ENCODE measurements at places on chromosomes 6 and 20.

- H3K27me3 ChIP-seq = no peaks in the 10 kb centered on the region
- no peak overlapping the region for H3K4me3 ChIP-seq
- no peak for DNase-seq
- no peaks in the 10 kb centered on the region for H3K36me3 ChIP-seq
- H3K27ac ChIP-seq = no peak overlapping the region
- no peaks in the 10 kb centered on the region for H3K4me1 ChIP-seq
Observed at GRCh38 chr6:128899341-128900050, 16.6 kb downstream of the LAMA2 start.

DNA sequence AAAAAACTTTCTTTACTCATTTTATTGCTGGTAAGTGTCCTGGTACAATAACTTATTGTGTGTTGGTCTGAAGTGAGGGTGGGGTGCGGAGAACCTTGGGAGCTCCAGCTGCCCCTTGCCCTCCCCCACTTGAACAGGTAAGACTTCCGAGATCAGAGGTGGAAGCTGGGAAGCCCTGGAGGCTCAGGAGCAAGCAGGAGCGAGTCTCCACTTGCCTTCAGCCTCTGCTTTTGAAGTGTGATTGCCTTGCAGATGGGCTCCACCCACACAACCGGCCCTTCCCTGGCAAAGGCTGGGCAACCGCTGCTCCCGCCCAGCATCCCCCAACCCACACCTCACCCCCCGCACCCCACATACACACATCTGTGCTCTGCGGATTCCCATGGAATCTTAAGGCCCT, 179.6 kb downstream of the TFAP2C start:
- H3K36me3 ChIP-seq = no peaks in the 10 kb centered on the region
- H3K4me1 ChIP-seq = peaks cover 22% of the 10 kb centered on the region
- peaks cover 21% of the 10 kb centered on the region for H3K27me3 ChIP-seq
- H3K4me3 ChIP-seq = no peak overlapping the region
- DNase-seq = no peak
- H3K27ac ChIP-seq = no peak overlapping the region

- peaks cover 93% of the 10 kb centered on the region for H3K27me3 ChIP-seq
- peaks cover 9% of the 10 kb centered on the region for H3K4me1 ChIP-seq
- no peak within 1 kb of the TSS for H3K27ac ChIP-seq
- DNase-seq = peak; percentile 29
- peak within 1 kb of the TSS; percentile 72 for H3K4me3 ChIP-seq
Observed at GRCh38 chr6:83853178-83854000, at the start of gene RIPPLY2. TSS of gene RIPPLY2 (plus strand) at chr6:83853360. CDS start at chr6:83853417, 57 bp downstream.

DNA sequence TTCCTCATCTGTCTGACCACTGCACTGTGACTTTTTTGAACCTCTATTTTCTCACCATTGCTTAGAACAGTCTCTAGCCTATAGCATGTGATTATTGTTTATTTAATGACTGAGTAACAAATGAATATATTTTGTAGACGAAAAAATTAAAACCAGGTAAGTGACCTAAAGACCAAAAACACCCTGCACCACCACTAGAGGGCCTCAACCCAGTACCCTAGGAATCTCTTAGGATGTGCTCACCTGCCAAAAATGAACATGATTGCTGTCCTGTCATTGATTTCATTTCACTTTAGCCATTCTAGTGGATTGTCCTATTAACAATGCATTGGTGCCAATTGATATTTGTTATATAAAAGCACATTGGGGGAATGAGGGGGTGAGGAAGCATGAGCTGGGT, 199.1 kb downstream of the COL9A1 start:
- H3K4me3 ChIP-seq = no peak overlapping the region
- no peak for DNase-seq
- H3K36me3 ChIP-seq = no peaks in the 10 kb centered on the region
- no peaks in the 10 kb centered on the region for H3K27me3 ChIP-seq

GRCh38 chr20:36399147-36399968, 93.2 kb downstream of the DLGAP4 start:
- H3K36me3 ChIP-seq = peaks cover 2% of the 10 kb centered on the region
- peaks cover 7% of the 10 kb centered on the region for H3K4me1 ChIP-seq
- no peak overlapping the region for H3K4me3 ChIP-seq

DNA sequence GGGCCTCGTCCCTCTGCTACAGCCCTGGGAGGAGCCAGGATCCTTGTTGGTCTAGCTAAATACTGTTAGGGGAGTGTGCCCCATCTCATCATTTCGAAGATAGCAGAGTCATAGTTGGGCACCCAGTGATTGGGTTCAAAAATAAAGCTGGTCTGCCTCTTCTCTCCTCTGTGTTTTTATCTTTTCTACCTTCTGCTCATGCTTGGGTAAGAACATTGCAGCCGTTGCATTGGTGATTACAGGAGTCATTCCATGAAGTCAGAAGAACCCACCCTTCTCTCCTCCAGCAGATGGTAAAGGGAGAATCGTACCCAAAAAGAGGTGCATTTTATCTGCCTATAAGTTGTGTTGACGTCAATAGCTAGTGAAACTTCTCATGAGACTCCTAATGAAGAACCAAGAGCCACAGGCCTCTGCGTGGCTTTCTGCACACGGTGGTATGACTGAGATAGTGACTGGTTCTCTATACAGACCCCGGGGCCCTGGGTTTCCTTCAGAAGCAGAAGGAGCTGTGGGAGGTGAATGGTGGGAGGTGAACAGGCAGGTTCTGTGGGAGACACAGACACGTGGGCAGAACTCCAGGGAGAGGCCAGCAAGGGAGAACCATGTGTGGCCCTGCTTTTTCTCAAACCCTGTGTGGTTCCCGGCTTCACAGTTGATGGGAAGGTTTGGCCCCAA, 5.7 kb upstream of the FAM209A start:
- no peaks in the 10 kb centered on the region for H3K27me3 ChIP-seq
- H3K27ac ChIP-seq = no peak overlapping the region
- peaks cover 29% of the 10 kb centered on the region for H3K36me3 ChIP-seq
- no peak for DNase-seq
- H3K4me3 ChIP-seq = no peak overlapping the region
- no peaks in the 10 kb centered on the region for H3K4me1 ChIP-seq

DNA sequence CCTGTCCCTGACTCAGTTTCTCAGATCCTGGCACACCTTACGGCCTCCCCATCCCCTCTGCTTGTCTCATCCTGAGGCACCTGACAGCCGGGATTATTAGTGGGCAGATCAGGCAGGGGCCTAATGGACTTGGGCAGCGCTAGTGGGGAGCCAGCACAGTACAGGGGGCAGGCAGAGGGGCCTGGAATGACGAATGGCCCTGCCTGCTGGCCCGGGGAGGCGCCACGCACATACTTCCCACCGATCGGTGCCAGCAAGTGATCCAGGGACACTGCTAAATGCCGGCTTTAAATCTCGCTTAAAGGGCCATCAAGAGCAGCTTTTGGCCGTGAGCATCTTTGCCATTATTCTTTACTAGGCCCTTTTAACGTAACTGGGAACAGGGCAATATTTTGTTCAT, 188.4 kb downstream of the DHX35 start:
- no peak for DNase-seq
- H3K4me1 ChIP-seq = no peaks in the 10 kb centered on the region
- no peak overlapping the region for H3K4me3 ChIP-seq
- no peak overlapping the region for H3K27ac ChIP-seq
- H3K36me3 ChIP-seq = no peaks in the 10 kb centered on the region

DNA sequence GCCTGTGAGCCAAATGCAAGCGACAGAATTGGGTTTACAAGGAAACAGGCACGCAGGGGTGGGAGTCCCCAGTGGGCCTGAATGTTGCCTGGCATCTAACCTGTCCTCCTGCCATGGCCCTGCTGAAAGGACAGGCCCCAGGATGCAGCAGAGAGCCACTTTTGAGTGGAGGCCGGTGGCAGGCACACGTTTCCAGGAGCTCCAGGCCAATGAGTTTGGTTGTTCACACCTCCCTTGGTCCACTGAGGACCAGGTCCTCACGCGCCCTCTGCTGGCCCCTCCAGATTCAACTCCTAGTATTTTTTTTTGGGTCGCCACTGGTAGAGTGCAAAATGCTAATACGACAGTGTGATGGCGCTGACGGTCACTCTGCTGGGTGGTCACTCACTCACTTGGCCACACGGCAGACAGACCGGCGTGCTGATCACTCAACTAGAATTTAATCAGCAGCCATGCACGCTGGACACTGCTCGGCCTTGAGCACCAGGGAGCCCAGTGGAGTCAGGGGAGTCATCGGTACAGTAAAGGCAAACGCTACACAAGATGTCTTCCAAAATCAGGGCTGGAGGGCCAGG, 81.7 kb upstream of the NFATC2 start:
- no peak overlapping the region for H3K27ac ChIP-seq
- peaks cover 5% of the 10 kb centered on the region for H3K36me3 ChIP-seq
- DNase-seq = peak; percentile 82
- H3K4me1 ChIP-seq = peaks cover 14% of the 10 kb centered on the region

- no peaks in the 10 kb centered on the region for H3K27me3 ChIP-seq
- no peak for DNase-seq
- H3K36me3 ChIP-seq = no peaks in the 10 kb centered on the region
- no peak overlapping the region for H3K27ac ChIP-seq
- H3K4me1 ChIP-seq = no peaks in the 10 kb centered on the region
- no peak overlapping the region for H3K4me3 ChIP-seq
Observed at GRCh38 chr6:22530506-22530905, 38.9 kb upstream of the HDGFL1 start.

GRCh38 chr20:63402181-63402859, 41.2 kb upstream of the CHRNA4 start:
- H3K4me3 ChIP-seq = no peak overlapping the region
- no peak for DNase-seq
- no peak overlapping the region for H3K27ac ChIP-seq
- no peaks in the 10 kb centered on the region for H3K36me3 ChIP-seq

GRCh38 chr20:41304424-41305079, 13.0 kb downstream of the ZHX3 start:
- no peak overlapping the region for H3K27ac ChIP-seq
- H3K36me3 ChIP-seq = no peaks in the 10 kb centered on the region
- no peaks in the 10 kb centered on the region for H3K27me3 ChIP-seq
- peaks cover 9% of the 10 kb centered on the region for H3K4me1 ChIP-seq
- DNase-seq = no peak

DNA sequence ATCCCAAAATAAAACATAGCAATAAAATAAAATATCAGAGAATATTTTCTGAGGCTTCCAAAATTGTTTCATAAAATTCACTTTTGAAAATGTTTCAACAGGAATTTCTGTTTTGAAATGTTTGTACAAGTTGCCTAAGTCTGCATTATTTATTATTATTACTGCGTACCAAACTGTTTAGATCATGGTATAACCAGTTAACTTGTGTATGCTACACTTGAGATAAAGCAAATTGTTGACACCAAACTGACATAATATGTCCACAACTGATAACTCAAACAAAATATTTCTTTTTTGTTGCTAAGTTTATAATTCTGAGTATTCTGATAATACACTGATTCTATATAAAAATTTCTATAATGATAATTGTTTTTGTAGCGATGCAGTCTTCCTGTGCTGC, 531.8 kb upstream of the EYS start:
- H3K4me1 ChIP-seq = peaks cover 14% of the 10 kb centered on the region
- no peaks in the 10 kb centered on the region for H3K36me3 ChIP-seq
- H3K27me3 ChIP-seq = no peaks in the 10 kb centered on the region
- H3K4me3 ChIP-seq = no peak overlapping the region

DNA sequence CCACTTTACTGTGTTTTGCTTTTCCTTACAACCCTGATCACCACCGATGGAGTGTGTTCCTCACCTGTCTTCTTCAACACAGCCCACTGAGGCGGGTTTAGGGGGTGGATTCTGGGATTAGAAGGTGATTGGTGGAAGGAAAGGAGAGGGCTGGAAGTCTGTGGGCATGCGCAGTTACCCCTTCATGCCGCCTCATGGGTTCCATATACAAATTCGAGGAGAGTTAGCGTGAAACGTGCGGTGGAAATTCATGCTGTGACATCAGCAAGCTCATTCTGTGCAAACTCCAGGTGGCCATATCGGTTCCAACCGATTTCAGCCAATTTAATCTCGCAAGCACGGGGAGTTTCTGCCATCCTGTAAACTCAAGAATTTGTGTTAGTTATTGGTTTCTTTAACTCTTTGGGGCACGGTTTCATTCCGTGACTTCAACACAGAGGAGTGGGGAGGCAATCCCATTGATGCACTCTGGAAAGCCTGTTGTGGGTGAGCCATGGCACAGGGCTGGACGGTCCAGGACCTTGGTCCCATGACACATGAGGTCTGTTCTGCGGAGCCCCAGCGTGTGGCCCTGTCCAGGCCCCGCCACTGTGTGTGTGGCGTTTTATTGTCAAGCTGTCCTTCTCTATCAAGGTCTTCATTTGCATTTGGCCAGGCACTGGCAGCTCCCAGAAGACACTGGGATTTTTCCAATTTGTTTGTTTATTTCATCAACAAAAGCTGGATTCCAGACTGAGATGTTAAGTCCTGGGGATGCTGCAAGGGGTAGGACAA, 482.8 kb upstream of the SULF2 start:
- H3K4me3 ChIP-seq = no peak overlapping the region
- no peaks in the 10 kb centered on the region for H3K27me3 ChIP-seq
- peaks cover 3% of the 10 kb centered on the region for H3K4me1 ChIP-seq
- DNase-seq = no peak
- H3K36me3 ChIP-seq = no peaks in the 10 kb centered on the region

DNA sequence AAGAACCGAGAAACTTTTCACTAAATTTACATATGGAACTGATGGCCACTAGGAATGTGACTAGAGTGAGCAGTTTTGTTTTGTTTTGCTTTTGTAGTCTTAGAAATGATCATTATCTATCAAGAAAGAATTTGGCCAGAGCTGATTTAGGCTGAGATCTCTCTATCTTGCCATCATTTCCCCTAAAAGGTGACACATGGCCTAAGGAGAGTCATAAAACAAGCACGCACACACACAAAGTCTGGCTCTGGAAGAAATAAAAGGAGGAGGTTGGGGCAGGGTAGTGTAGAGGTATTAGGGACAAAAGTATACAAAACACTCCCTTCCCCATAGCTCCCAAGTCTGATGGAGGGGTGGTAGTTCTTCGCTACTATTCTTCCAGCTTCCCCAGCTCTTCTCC, 56.4 kb downstream of the RIPOR2 start:
- no peaks in the 10 kb centered on the region for H3K36me3 ChIP-seq
- no peak for DNase-seq
- no peak overlapping the region for H3K4me3 ChIP-seq

- peaks cover 14% of the 10 kb centered on the region for H3K4me1 ChIP-seq
- H3K36me3 ChIP-seq = peaks cover 6% of the 10 kb centered on the region
- no peak for DNase-seq
- H3K27ac ChIP-seq = no peak overlapping the region
- H3K27me3 ChIP-seq = no peaks in the 10 kb centered on the region
Observed at GRCh38 chr6:89692256-89692655, 53.7 kb upstream of the LYRM2 start.

GRCh38 chr6:116405652-116406356, 35.1 kb downstream of the DSE start:
- H3K27ac ChIP-seq = no peak overlapping the region
- peak overlapping the region; percentile 31 for H3K4me3 ChIP-seq
- no peaks in the 10 kb centered on the region for H3K27me3 ChIP-seq
- H3K4me1 ChIP-seq = peaks cover 24% of the 10 kb centered on the region
- no peak for DNase-seq

- DNase-seq = no peak
- no peaks in the 10 kb centered on the region for H3K27me3 ChIP-seq
- no peak overlapping the region for H3K27ac ChIP-seq
- no peaks in the 10 kb centered on the region for H3K4me1 ChIP-seq
Observed at GRCh38 chr6:82129797-82130196, 117.7 kb downstream of the IBTK start.
